Left ventricle myocardium inferior (tissue), 1 donor: ENCODE measurements at places on chromosomes 3 and 15. TPM values are rescaled to one million over a fixed set of nuclear protein-coding genes. Genes with fewer than 3 reads are reported as not detected.

ATP2B2 gene
- not detected for total RNA-seq

TBC1D21 gene
- not detected for total RNA-seq

SLC28A1 gene
- 0.91 TPM for total RNA-seq

THSD4 gene
- 95.8 TPM for total RNA-seq

TRPM1 gene
- total RNA-seq: not detected

ANKUB1 gene
- not detected for total RNA-seq

TMEM207 gene
- not detected for total RNA-seq

LYZL4 gene
- total RNA-seq: not detected

SPTSSB gene
- 0.25 TPM for total RNA-seq

SLC27A2 gene
- not detected for total RNA-seq

USP19 gene
- total RNA-seq: 62.5 TPM

VEPH1 gene
- 0.16 TPM for total RNA-seq

GRIP2 gene
- 59.1 TPM for total RNA-seq

EID1 gene
- 227 TPM for total RNA-seq

TM4SF18 gene
- 11.2 TPM for total RNA-seq

CCR2 gene
- 0.63 TPM for total RNA-seq

IQCH gene
- total RNA-seq: 1.1 TPM

RASGRP1 gene
- 0.44 TPM for total RNA-seq

ALPK3 gene
- 181 TPM for total RNA-seq

KLF15 gene
- 44.6 TPM for total RNA-seq

ISG20 gene
- total RNA-seq: 3.1 TPM

RAB5A gene
- 52.0 TPM for total RNA-seq

ST3GAL6 gene
- total RNA-seq: 52.5 TPM

ADAMTSL3 gene
- total RNA-seq: 11.9 TPM

CSTA gene
- total RNA-seq: 0.74 TPM

SH2D7 gene
- not detected for total RNA-seq

LNP1 gene
- 4.2 TPM for total RNA-seq

RPUSD2 gene
- 12.0 TPM for total RNA-seq

KBTBD13 gene
- 5.2 TPM for total RNA-seq
